ENCODE measurements at places on chromosomes 2 and 18.

GRCh38 chr18:7871560-7872456 is 304.7 kb downstream of the PTPRM start:
- DNase-seq, result no peak

GRCh38 chr2:61816480-61817355 is 37.1 kb downstream of the FAM161A start:
- DNase-seq, result no peak

DNA sequence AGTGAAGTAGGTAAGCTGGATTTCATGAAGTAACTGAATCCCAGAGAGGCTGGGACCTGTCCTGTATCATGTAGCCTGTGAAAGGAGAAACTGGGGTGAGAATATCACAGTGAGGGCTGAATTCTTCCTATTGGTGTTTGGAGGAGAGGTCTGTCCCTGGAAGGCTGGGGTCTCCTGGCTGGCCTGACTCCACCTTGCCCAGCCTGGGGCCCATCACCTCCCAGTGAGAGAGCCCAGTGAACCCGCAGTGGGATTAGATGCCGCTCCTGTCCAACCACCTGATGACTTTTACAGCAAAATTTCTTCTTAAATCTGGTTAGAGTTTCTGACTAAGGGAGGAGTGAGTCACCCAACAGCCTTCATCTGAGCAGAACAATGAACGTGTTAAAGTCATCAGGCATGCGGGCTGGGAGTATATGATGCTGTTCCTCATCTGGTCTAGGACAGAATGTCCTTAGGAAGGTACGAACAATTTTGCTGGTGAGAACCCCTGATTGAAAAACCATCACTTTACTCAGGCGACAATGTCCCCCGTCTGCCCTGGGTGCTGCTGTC is 152.9 kb downstream of the LPIN1 start:
- no peak for DNase-seq

- no peak for DNase-seq
These were observed 84.0 kb downstream of the KIAA1328 start for GRCh38 chr18:36912887-36913286.

- no peak for DNase-seq
These were observed 13.3 kb downstream of the CD28 start for GRCh38 chr2:203719456-203720410.

GRCh38 chr2:128439031-128439790 is 120.5 kb upstream of the HS6ST1 start:
- DNase-seq, result no peak

DNA sequence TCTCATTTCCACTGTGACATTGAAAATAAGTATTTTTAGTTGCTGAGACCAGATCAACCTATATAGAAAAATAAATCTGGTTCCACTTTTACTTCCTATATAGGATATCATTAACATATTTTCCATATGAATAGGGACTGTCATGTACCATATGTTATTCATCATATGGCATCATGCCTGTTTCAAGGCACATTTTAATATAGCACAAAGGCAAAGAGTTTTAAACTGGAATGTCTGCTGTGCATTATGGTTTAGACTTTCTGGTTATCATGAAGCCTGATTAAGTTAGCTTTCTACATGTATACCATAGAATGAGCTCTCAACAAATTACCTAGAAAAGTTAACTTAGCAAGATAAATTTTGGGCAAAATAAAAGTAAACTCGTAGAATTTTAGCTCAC is 53.0 kb upstream of the ACYP2 start:
- no peak for DNase-seq

DNA sequence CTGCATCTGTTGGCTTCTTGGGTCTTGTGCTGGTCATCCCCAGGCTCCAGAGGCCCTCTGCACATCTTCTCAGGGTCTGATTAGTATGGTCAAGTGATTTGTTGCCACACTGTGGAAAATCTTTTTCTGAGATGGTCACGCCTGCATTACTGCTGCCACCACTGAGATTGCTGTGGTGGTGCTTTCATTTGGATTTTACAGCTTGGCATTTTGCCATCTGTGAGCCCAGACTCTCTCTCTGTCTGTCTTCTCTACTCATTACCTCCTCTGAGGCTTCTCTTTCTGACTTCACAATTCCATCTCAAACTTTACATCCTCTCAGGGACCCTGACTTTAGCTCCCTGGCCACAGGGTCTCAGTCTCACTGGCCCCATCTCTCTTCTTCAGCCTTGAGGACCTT is 154.6 kb downstream of the LRRTM1 start:
- DNase-seq, result no peak

GRCh38 chr2:206457188-206457634 is 13.9 kb downstream of the ADAM23 start:
- no peak for DNase-seq

DNA sequence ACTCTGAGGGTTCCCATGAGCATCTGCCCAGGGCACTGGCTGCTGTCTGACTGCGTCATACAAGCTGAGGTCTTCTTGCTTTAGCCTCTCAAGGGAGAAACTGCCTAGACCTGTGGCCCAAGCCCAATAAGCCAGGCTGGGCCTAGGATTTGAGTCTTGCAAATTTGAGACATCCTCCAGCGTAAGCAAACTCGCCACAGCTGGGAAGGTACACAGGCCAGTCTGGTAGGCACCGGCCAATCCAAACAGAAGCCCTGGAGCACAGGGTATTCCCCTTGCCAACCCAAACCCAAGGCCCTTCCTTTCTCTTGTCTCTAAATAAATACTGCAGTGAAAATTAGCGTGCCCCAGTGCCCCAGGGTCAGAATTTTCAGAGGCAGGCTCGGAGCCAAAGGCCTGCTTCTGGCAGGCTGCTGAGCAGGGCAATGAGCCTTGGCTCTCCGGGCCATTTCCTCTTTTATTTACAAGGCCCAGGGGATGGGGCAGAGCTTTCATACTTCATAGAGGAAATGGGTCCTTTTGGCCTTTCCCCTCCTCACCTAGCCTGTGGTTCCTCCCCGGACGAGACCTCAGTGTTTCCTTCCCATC is 33.3 kb downstream of the POLR1A start:
- DNase-seq, result no peak

DNA sequence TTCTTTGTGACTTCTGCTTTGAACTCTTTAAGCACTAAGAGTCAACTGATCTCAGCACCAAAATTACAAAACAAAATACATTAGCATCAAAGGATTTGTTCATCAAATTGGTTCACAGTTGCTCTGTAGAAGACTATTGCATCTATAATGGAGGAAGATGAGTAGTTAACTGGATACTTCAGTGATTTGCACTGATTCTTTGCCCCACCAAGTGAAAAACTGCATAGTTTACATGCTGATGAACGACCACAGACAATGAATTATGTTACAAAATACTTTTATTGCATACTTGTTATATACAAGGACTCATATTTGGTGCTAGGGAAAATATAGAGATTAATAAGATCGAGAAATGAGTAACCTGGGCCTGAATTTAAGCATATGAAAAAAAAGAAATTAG is 107.2 kb downstream of the SCG2 start:
- no peak for DNase-seq

DNA sequence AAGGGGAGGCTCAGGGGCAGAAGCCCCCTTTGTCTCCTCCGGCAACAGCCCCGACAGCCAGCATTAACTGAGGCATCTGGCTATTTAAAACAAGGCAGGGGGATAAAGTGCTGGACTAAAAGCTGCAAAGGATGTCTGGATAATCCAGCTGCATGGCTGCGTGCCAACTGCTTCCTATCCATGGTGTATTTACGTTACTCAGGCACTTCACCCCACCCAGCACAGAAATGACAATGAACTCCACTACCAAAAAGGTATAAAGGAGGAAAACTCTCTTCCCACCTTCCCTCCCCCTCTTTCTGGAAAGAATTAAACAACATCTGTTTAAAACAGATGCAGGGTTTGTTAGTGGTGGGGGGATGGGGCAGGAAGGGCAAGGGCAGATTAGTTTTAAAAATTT is 82.5 kb downstream of the SPRED2 start:
- no peak for DNase-seq

DNA sequence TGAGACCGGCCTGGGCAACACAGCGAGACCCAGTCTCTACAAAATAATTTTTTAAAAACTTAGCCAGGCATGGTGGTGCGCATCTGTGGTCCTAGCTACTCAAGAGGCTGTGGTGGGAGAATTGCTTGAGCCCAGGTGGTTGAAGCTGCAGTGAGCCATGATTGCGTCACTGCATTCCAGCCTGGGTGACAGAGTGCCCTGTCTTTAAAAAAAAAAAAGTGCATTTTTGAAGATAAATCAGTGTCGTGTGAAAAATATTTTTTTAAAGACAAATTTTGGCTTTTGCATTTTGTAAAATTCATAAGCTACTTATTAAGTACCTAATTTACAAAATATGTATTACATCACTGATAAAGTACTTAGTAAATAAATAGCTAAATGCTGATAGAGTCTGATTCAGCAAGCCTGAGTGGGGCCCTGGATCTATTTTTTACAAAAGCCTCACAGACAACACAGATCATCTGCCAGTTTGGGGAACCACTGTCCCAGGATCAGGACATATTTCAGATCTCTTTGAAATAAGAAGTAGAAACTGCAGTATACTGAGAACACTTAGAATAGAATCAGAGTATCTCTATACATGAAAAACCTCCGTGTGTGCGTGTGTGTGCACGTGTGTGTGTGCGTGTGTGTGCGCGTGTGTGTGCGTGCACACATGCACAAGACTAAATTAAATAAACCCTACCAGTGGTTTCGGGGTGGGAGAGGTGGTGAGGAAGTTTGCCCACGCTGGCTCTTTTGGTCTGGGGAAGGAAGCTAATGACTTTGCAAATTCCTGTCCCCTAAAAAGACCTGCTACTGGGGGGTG is 61.6 kb downstream of the AAK1 start:
- no peak for DNase-seq

GRCh38 chr2:239778861-239779558 is 246.1 kb downstream of the NDUFA10 start:
- no peak for DNase-seq

GRCh38 chr18:46350598-46351159 is 246.5 kb downstream of the HAUS1 start:
- no peak for DNase-seq

DNA sequence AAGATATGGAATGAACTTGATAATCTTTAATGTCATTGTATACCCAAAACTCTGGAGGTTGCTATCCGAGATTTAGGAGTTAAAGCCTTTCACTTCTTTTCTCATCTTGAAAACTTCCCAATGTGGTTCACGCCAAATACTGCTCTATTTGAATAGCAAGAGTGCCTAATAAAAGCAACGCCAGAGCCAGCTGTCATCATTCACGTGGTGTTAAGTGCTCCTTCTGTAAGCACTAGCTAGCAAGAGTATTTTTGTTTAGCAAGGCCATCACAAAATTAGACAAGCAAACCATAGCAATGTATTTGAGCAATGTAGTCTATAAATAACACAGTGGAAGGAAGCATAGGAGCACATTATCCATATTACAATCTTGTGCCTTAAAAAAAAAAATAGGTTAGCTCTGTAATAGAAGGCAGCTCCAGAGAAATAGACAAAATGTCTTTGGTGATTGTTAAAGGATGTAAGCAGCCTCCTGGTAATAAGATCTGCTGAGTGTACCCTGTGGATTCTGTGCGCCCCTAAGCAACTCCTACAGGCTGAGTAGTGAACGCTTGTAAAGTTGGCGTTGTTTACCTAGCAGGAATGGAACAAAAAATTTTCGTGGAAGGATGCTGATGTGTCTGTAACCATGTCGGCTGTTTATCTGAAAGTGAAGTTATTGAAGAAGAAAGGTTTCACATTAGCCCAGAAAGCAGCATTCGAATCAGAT is 518.0 kb downstream of the CNTNAP5 start:
- DNase-seq, result no peak

GRCh38 chr2:219247678-219248642 is 2.7 kb downstream of the STK16 start:
- DNase-seq, result no peak

DNA sequence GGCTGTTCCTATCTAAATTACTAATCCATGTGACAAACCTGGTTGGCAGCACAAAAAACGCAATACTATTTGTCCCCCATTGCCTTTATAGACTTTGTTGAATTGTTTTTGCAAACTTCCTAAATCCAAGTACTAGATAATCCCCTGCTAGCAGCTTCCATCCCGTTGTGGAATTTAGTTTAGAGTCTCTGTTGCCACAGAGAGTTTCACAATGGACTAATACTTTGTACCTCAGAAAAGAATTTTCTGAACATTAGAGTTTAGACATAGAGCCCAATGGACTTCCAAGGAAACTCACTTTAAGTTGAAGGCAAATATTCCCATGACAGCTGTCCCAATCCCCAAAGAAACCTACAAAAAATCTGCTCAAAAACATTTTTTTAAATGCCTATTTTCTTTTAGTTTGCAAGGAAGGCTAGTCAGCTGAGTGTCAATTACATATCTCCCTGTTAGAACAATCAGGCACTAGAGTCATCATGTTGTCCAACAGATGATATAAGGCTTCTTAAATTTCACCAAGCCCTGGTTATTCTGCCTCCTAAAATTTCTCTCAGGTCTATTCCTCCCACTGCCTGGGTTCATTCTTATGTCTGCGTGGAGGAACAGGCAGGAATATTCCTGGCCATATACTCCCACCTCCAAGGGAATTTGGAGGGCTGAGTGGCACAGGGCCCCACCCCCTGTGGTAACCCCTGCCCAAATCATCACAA is 27.2 kb downstream of the RNF152 start:
- no peak for DNase-seq

DNA sequence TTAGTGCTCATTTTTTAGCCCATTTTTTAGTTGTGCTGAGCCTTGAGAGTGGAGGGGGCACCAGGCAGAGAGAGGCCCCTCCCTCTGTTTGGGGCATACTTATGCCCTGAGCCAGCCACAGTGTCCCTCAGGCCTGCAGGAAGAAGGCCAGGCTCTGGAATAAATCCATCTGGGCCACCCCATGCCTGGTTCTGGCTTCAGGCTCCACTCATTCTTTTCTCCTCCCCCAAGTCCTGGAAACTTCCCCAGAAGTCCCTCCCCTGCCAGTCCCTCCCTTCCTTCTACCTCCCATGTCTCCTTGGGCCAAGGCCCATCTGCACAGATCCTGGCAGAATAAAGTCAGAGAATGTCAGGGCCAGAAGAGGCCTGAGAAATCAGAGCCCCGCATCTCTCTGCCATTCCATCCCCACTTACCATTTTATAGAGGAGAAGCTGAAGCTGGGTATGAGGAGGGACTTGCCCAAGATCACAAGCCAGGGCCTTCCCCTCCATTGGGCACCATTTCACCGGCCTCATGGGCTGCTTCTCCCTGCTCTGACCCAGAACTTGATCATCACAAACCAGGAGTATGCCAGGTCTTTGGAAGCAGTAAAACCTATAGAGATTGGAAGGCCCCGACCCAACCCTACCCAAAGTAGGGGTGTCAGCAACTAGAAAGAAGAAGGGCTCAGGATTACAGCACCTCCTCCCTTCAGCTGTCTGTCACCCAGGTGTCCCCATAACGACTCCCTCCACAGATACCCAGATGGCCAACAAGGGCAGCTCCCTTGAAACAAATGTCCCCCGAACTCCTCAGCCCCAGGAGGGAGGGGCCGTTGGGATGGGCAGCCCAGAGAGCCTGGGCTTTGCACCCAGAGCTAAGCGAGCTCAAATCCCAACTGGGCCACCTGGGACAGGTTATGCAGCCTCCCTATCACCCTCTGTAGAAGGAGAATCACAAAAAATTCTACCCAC is 108.4 kb downstream of the POLR1A start:
- DNase-seq, result no peak

- DNase-seq, result no peak
These were observed 92.8 kb upstream of the ZNF516 start for GRCh38 chr18:76587879-76588271.

GRCh38 chr2:238493880-238494572 is 67.3 kb downstream of the ASB1 start:
- DNase-seq, result no peak
